ENCODE measurements at places on chromosomes 7 and 10.

GRCh38 chr10:129467359-129468064 lies 471 bp downstream of the MGMT start:
- no peak for DNase-seq

DNA sequence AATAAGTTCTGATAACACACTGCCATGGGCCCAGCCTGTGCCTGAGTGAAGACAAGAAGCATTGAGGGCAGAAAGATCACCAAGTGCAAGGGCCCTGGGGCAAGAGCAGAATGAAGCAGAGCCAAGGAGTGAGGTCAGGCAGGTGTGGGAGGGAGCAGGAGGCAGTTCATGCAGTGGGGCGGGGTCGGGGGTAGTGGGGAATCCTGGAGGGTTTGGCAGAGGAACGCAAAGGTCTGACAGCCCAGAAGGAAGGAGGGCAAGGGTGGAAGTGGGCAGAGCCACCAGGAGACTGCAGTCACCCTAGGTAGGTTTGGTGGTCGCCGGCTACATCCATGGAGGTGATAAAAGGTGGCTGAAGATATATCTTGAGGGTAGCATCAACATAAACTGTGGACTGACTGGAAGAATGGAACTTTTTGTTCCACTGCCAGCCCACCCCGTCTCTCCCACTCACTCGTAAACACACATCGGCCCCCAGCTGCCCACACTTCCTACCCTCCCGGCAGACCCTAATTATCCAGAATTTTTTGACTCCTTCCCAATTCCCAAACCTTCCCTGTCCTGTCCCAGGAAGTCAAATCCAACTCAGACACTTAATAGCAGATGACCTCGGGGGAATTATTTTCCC lies 172.4 kb downstream of the ARHGAP12 start:
- no peak for DNase-seq

DNA sequence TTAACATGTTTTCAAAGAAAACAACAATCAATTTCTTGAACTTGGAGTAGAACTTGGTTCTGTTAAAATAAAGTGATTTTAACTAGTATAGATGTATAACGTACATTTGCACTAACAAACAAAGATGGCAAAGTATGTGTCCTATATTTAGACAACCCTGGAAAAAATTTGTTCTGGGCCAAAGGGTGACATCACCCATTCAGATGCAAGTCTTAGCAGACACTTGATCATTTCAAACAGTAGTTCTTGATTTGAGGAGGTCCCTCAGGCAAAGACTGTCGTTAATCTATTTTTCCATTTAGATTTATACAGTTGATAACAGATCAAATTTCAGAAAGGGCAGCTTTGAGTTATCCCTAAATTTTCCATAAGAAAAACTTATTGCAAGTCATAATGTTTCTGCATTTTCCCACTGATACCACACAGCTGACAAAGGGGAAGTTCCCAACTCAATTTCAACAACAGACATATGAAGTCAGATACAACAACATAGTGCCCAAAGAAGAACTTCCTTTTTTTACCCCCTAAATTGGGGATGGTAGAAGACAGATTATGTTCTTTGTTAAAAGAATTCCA lies 5.2 kb downstream of the NMT2 start:
- DNase-seq, result no peak

DNA sequence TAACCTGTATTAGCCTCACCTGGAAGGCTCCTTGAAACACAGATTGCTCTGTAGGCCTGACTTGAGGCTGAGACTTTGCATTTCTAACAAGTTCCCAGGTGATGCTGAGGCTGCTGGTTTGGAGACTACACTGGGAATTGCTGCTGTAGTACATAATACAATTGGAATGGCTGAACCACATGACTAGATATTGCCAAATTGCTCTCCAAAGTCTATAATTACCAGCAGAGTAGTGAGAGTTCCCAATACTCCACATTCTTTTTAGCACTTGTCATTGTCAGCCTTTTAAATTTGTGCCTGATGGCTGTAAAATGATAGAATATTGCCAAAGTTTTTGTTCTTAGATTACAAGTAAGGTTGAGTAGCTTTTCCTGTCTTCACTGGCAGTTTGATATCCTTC lies 39.9 kb downstream of the PLEKHA8 start:
- DNase-seq, result no peak

- no peak for DNase-seq
These were observed 44.9 kb downstream of the INSYN2A start for GRCh38 chr10:127151541-127151940.

- DNase-seq, result no peak
These were observed 102.8 kb downstream of the POLL start for GRCh38 chr10:101485207-101485606.

DNA sequence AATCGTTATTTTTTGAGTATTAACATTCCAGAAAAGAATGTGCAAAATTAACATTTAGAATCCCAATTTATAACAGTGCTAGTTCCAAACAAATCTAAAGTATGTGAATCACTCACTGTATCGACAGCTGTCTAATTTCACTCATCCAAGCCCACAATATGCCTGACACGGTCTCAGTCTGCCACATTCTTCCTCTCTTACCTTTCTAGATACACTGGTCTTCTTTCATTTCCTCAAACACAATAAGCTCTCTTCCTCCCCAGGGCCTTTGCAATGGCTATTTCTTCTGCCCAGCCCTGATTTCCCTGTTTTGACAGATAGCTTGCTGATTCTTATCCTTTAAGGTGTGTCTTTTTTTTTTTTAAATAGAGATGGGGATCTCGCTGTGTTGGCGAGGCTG lies 48.8 kb downstream of the UBE2H start:
- no peak for DNase-seq
